Suprapubic skin (tissue), 4 donors: ENCODE measurements at places on chromosomes 4 and X. TPM values are rescaled to one million over a fixed set of nuclear protein-coding genes. Genes with fewer than 3 reads are reported as not detected.

Gene SMR3B
- not detected for total RNA-seq

Gene IGSF1
- total RNA-seq = 0.08 TPM

Gene DMD
- 36.1 TPM for total RNA-seq

Gene CDKL2
- total RNA-seq = 2.0 TPM

Gene GIMD1
- total RNA-seq = not detected

Gene STATH
- not detected for total RNA-seq

Gene PABPC1L2B
- not detected for total RNA-seq

Gene TMSB15B
- total RNA-seq = 1.8 TPM

Gene WDR17
- 0.65 TPM for total RNA-seq

Gene MID1
- total RNA-seq = 5.0 TPM

Gene GPC4
- total RNA-seq = 3.7 TPM

Gene UGT2B11
- 1.9 TPM for total RNA-seq

Gene FTSJ1
- 47.4 TPM for total RNA-seq

Gene NUP62CL
- total RNA-seq = 1.4 TPM

Gene TMEM255A
- 1.7 TPM for total RNA-seq

Gene GPR173
- total RNA-seq = 0.47 TPM

Gene KLHL4
- total RNA-seq = not detected

Gene TSPAN5
- total RNA-seq = 14.5 TPM

Gene EGF
- 4.3 TPM for total RNA-seq

Gene TRAM1L1
- 4.0 TPM for total RNA-seq

Gene FAM193A
- total RNA-seq = 31.5 TPM

Gene REELD1
- 2.0 TPM for total RNA-seq

Gene PAGE2B
- not detected for total RNA-seq

Gene AADAT
- total RNA-seq = 0.86 TPM

Gene PIM2
- total RNA-seq = 18.2 TPM

Gene AKAP4
- not detected for total RNA-seq

Gene SUPT20HL1
- total RNA-seq = not detected

Gene GAGE12J
- not detected for total RNA-seq

Gene EPGN
- total RNA-seq = 28.2 TPM

Gene SHOX
- total RNA-seq = not detected

Gene DOK7
- total RNA-seq = 2.4 TPM

Gene IRS4
- total RNA-seq = 0.23 TPM

Gene BMX
- total RNA-seq = 0.45 TPM

Gene F11
- total RNA-seq = not detected

Gene AMOT
- total RNA-seq = 20.4 TPM

Gene MAMLD1
- 0.68 TPM for total RNA-seq

Gene ASB9
- total RNA-seq = 1.1 TPM

Gene FBXW7
- 136 TPM for total RNA-seq

Gene RAB9A
- 20.3 TPM for total RNA-seq

Gene SERTM2
- total RNA-seq = not detected

Gene SPATA18
- 10.5 TPM for total RNA-seq

Gene ARHGEF9
- total RNA-seq = 18.7 TPM

Gene JADE3
- total RNA-seq = 3.6 TPM

Gene NEIL3
- total RNA-seq = 1.8 TPM

Gene PHOX2B
- not detected for total RNA-seq

Gene RHOXF1
- 2.1 TPM for total RNA-seq

Gene GAGE12F
- total RNA-seq = not detected

Gene KDM6A
- 51.4 TPM for total RNA-seq

Gene TMPRSS11A
- not detected for total RNA-seq

Gene H2BW1
- total RNA-seq = not detected

Gene PAGE2
- not detected for total RNA-seq

Gene NDNF
- total RNA-seq = 3.7 TPM

Gene CC2D2A
- total RNA-seq = 2.8 TPM

Gene CCNB3
- total RNA-seq = 0.36 TPM

Gene MMAA
- 4.2 TPM for total RNA-seq

Gene NUDT10
- total RNA-seq = 2.8 TPM
